ENCODE measurements at places on chromosomes 4 and X.

GRCh38 chr4:38469410-38469809 lies 194.6 kb upstream of the KLF3 start:
- no peak for DNase-seq

DNA sequence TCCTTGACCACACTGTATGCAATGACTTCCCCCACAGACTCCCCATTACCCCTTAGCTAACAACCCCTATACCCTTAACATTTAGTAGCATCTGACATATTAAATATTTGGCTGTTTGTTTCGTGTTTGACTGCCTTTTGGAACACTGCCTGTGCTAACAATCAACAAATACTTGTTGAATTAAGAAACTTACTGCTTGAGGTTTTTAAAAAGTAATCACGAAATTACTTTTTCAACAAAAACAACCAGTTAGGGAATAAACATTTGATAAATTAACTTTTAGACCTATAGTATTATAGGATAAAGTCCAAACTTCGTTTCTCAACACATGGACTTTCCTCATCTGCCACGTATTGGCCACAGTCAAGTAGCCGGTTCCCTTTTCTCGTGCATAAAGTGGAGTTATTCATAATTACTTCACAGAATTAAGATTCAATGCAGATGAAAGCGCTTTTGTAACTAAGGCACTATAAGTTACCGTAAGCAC lies 555 bp upstream of the ELMOD2 start:
- no peak for DNase-seq

GRCh38 chrX:48475296-48475695 lies 703 bp upstream of the FTSJ1 start:
- DNase-seq = no peak

DNA sequence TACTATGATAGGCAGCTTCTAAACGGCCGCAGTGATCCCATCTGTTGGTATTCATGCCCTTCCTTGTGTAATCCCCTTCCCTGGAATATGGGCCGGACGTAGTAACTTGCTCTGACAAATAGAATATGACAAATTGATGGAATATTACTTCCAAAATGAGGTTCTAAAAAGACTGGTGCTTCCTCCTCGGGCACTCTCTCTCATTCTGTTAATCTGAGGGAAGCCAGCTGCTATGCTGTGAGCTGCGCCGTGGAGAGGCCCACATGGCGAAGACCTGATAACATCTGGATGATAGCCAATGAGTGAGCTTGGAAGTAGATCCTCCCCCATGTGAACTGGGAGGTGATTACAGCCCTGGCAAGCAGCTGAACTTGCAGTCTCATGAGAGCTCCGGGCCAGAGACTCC lies 27.2 kb upstream of the SLC25A4 start:
- no peak for DNase-seq

DNA sequence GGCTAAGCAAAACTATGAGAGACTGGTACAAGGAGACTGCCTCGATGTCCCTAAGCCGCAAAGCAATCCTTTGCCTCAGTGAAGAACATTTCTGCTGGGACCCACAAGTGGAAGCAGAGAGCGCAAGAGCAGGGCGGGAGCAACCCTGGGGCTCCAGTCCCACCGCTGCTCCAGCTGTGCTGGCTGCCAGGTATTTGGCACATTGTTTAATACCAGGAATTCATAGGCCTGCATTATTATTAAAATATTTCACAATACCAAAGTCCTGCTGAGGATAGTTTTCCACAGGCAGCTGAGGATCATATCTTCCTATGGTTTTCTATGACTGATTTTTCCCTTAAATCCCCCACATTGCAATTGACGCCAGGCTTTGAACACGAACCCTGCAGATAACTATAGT lies 163.5 kb upstream of the TLL1 start:
- no peak for DNase-seq

- no peak for DNase-seq
Measured at GRCh38 chr4:36332782-36333131, 51.3 kb downstream of the DTHD1 start.

DNA sequence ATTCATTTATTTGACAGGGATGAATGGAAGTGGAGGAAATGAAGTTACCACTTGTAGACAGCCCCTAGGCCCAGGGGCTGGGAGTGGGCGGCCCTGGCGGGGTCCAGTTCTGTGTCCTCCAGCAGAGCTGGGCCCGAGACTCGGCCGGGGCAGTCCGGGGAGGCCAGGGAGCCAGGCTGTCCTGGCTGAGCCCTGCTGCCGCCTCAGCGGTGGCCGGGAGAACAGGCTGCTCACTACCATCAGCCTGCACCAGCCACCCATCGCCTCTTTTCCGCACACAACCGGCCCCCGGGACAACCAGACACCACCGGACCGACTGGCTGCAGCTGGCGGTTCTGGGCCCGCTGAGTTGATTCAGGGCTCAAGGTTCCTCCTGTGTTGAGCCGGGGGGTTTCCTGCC lies 25.6 kb downstream of the CLDN34 start:
- DNase-seq = no peak

- DNase-seq = no peak
Measured at GRCh38 chrX:67558267-67558666, 14.4 kb downstream of the AR start.

DNA sequence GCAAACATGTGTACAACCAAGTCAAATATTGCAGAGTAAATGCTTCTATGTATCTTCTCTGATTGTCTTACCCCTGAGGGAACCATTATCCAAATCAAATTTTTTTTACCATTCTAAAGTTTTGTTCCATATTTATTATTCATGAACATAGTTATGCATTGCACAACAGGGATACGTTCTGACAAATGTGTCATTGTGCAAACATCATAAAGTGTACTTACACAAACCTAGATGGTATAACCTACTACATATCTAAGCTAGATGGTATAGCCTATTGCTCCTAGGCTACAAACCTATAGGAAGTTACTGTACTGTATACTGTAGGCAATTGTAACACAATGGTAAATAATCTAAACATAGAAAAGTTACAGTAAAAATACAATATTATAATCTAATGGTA lies 23.4 kb downstream of the BEX3 start:
- no peak for DNase-seq

DNA sequence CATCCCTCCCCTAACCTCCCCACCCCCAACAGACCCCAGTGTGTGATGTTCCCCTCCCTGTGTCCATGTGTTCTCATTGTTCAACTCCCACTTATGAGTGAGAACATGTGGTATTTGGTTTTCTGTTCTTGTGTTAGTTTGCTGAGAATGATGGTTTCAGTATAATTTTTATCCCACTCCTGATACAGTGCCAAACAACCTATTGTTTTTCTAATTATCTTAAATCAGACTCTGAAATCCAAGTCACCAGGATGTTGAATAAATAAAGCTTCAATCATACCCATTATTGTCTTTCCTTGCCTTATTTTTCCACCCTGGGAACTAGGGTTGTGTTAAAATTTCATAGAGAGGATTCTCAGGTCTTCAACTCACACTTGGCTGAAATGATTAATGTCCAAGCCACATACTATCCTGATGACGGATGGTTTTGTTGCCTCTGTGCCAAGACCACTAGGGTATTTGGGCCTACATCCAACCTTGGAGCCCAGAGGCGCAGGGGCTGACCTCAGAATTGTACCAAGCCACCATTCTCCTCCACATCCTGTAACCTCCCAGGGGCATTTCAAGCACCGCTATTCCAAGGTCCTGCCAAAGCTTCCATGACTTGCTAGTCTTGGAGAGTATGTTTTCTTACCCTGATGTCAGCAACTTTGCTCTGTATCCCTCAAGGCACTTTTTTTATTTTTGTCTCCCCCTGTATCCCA lies 332.4 kb downstream of the ARHGAP24 start:
- DNase-seq = no peak

Data from COR-L47 (cell line).